HS-27A (cell line): ENCODE measurements at places on chromosomes 11 and 22.

GRCh38 chr22:38462960-38463784, 4.7 kb upstream of the KDELR3 start:
- no peak for DNase-seq

DNA sequence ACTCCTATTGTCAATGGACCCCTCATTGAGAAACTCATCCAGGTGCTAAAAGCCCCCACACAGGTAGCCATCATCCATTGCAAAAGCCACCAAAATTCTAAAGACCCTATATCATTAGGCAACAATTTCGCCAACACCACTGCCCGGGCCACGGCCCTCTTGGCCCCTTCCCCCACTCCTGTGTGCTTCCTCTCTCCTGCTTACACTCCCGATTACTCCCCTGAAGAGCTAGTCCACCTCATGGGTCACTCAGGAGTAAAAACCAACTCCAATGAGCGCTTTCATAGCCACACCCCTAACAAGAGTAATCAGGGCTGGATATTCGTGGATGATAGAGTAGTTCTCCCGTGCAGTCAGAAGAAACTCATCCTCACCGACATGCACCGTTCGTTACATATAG, 8.9 kb upstream of the OR56A3 start:
- no peak for DNase-seq

DNA sequence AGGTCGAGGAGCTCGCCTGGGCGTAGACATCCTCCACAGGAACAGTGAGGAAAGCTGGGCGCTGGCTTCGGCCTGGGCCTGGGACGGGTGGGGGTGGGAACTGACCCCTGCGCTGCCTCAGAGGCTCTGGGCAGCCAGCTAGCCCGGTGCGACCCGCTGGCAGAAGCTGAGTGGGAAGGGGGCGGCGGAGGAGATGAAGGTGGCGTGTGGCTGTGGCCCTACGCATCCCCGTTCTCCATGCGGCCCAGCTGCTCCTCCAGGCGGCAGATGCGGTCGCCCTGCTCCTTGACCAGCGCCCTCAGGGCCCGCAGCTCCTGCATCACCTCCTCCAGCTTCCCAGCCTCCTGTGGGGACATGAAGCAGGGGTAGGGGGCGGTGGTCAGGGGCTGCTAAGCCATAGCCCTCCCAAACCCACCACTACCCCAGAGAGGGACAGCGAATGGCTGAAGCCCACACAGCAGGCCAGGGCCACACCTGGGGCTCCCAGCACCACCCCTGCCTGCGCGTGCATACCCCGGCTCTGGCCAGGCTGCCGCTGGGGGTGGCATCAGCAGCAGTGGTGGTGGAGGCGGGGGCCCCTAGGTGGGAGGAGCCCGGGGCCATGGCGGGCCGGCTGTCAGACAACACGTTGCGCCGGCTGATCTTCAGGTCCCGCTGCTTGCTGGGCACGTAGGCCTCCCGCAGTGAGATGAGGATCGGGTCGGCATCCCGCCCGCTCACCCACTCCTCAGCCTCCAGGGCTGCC, 848 bp upstream of the PTPRCAP start:
- no peak for DNase-seq

DNA sequence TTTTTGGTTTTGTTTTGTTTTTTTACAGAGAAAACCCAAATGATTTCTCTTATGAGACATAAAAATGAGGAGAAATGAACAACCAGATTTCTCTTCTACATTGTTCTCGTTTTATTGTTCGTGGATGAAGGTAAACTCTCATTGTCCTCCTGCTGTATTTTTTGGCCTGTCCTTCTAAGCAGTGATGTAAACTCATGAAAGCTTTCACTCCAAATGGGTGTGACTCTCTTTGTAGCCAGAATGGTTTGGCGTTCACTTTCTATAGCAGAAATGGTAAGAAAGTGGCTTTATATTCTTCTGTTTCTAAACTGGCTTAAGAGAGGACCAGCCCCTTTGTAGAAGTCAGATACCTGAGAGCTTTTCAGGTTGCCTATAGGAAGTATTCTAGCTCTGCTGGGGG, 15.5 kb upstream of the BMAL1 start:
- DNase-seq: no peak

- no peak for DNase-seq
These were observed 3.4 kb downstream of the PLAAT3 start for GRCh38 chr11:63610604-63611394.

DNA sequence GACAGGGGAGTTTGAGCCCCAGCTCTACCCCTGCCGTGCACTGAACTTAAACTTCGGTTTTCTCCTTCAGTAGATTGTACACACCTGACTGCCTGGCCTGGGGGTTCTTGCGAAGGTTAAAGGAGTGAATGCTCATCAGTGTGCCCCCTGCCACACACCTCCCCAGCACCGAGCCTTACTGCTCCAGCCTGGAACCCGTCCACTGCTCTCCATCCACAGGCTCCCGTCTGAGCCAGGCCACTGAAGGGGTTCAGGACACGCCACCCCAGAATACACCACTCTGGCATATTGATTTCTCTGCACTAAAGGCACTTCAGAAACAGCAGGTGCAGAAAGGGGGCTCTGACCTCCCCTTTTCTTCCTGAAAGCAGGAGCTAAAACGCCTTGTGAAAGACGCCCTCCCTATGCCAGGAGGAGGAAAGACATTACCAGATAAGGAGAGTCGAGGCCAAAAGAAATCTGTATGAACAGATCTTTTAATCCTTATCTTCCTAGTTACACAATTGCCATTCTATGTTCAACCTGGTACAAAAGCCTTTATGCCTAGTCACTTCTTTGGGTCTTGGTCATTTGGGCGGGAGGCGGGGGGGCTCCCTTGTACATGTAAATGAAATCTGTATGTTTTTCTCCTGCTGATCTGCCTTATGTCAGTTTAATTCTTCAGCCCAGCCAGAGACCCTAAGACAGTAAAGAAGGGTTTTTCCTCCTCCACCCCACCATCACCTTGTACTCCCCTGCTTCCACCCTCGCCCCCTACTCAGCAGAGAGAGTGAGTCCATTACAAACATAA, 1.9 kb upstream of the SSTR3 start:
- no peak for DNase-seq
